ENCODE measurements at places on chromosomes 3 and 15.

- DNase-seq = no peak
These were observed 351.8 kb upstream of the TPRG1 start for GRCh38 chr3:188819939-188820338.

- no peak for DNase-seq
These were observed 14.8 kb downstream of the EEFSEC start for GRCh38 chr3:128167973-128168674.

DNA sequence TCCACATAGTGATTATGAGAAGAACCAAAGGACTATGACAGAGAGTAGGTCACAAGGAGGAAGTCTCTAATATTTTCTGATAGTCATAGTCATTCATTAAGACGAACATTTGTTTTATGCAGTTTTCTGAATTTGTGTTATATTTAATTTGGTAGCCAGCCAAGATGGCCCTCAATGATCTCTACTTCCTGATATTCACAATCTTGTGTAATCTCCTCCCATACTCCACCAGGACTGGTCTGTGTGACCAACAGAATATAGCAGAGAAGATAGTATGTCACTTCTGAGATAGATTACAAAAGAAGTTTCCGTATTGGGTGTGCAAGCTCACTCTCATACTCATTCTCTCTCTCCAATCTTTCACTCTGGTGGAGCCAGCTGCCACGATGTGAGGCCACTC lies 30.8 kb downstream of the HLTF start:
- no peak for DNase-seq

DNA sequence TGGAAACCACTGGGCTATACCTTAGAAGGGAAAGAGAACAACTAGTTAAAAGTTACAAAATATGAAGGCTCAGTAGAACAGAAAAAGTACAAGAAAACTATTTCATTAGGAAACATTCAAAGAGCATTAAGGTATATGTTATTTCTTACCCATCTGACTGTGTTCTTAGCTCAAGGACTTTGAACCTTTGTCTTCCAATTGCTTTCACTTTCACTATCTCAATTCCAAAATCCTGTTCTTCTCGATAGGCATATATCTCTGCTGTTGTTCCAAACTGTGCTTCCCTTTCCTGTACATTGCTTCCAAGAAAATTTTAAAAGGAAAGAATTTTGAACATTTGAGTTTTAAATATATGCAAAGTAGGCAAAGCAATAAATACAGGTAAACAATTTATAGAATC lies 6.9 kb downstream of the CRBN start:
- no peak for DNase-seq

GRCh38 chr3:124812291-124813265 lies 74.6 kb downstream of the ITGB5 start:
- no peak for DNase-seq

GRCh38 chr3:147410526-147411237 lies 1.5 kb downstream of the ZIC1 start:
- no peak for DNase-seq

DNA sequence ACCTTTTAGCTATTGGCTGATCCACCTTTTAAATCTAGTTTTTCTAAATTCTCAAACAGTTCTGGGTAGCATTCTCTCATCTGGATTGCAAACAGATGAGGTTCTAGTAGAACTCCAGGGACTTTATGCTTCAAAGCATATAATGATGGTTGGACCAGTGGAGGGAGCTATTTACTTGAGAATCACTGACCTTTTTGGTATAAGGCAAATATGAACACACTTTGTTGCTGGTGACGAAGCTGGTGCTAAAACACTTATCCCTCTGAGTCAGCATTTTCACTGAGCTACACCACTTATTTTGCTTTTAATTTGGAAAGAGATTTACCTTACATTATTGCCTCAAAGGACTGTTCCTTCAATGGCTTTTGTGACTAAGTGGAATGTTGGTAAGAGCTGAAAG lies 58.6 kb upstream of the SLITRK3 start:
- DNase-seq = no peak

- DNase-seq = no peak
These were observed 20.8 kb downstream of the SLC12A8 start for GRCh38 chr3:125191730-125192129.

DNA sequence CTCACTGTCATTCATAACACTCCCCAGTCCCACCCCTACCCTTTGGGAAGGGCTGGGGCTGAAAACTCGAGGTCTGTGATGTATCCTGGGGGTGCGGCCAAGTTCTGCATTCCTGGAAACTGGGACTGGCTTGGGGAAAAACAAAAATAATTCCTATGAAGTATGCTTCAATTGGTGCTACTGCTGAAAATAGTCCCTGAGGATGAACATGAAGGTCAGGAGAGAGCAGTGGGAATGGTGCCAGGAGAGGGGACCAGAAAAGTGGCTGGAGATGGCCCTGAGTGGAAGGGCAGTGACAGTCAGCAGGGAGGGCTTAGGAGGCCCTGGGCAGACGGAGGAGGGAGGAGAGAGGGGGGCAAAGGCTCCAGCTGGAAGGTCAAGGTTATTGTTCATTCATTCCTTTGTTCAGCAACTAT lies 4.8 kb upstream of the ISLR start:
- DNase-seq = no peak

DNA sequence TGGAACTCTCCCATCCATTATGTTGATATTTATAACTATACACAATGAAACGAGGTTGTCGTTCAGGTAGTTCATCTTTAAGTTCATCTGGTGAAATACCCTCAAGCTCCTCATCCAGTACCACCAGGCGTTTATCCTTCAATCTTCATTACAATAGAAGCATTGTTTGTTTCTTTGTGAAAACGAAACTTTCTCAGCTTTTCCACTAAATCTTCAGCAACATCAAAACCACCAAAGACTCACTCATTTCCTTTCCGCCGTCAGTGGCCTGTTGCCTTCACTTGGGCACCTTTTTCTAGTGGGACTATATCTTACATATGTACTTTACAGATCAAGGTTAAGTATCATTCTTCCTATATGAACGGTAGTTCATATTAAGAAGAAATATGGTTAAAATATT lies 44.1 kb upstream of the TFG start:
- no peak for DNase-seq

GRCh38 chr3:4643904-4644547 lies 150.9 kb downstream of the ITPR1 start:
- no peak for DNase-seq

DNA sequence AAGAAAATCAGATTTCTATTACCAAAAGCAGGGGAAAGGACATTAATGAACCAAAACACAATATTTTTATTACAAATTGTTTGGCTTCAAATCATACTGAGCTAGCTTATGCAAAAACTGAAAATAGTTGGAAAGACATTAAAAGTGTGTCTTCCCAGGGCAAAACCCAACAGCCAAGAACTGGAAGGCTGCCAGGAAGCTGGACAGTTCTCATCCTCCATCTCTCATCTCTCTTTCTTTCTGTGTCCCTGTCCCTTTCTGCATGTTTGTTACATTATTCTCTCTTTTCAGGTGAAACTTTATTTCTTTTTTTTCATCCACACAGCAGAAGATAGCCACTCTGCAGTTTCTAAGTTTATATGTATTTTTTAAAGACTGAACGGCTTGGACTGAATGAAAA lies 41.1 kb upstream of the SNTN start:
- DNase-seq = no peak

DNA sequence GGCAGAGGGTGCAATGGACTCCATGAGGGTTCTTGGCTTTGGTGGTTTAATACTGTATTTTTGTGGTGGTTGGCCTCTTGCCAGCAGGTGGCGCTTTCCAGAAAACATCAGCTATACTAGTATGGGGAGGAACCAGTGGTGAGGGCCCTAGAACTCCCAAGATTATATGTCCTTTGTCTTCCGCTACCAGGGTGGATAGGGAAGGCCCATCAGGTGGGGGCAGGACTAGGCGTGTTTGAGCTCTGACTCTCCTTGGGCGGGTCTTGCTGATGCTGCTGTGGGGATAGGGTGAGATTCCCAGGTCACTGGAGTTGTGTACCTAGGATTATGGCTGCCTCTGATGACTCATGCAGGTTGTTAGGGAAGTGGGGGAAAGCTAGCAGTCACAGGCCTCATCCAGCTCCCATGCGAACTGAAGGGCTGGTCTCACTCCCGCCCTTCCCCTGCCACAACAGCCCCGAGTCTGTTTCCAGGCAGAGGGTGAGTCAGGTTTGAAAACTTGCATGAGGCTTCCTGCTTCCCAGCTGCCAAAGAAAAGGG lies 357.7 kb downstream of the OTOL1 start:
- DNase-seq = no peak

- DNase-seq = no peak
These were observed 1.3 kb downstream of the HACD2 start for GRCh38 chr3:123583561-123583960.

- no peak for DNase-seq
These were observed 75.1 kb downstream of the CD200 start for GRCh38 chr3:112407888-112408702.

DNA sequence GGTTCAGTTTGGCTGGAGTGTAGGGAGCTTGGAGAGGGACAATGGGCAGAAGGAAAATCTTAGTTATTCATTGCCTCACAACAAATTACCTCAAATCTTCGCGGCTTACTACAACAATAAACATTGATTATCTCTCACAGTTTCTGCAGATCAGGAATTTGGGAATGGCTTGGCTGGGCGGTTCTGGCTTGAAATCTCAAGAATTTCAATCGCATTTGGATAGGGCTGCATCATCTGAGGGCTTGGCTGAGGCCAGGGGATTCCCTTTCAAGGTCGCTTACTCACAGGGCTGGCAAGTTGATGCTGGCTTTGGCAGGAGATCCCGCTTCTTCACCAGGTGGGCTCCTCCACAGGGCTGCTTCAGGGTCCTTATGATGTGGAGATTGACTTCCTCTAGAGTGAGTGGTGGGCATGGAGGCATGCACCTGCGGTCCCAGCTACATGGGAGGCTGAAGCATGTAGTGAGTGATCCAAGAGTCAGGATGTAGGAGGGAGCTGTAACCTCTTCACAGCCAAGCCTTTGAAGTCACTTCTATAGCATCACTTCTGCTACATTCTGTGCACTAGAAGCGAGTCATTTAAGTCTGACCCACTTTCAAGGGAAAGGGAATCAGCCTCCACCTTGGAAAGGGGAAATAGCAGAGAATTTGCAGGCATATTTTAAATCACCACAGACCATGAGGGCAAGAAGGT lies 63.1 kb downstream of the CDC25A start:
- DNase-seq = no peak

DNA sequence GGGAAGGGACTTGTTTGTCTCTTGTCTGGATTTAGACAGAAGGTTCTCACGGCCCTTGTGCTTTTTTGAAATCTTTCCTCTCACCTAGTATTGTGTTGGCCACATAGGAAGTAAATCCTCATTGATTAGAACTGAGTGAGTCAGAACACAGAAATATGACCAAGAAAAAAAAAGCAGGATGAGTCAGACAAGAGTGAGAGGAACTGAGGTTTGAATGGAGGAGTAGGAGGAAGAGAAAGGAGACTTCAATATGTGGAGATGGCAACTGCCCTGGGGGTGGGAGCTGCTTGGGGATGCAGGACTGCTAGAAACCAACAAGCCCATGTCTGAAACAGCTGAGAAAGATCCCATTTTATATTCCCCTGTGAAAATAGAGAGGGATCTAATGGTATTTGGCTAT lies 194.1 kb upstream of the ZBTB20 start:
- no peak for DNase-seq

DNA sequence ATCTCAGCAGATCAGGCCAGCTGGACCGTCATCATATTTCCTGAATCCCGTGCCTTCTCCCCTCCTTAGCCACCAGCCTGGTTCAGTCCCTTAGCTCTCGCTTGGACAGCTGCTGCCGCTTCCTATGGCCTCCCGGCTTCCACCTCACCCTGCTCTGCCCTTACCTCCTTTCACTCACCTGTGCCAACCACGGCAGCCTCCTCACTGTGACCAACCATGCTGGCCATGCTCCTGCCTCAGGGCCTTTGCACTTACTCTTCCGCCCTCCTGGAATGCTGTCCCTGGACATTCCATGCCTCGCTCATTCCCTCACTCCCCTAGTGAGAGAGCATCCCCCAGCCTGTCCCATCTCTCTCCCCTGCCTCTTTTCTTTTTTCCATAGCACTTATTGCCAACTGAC lies 19.2 kb downstream of the GRIP2 start:
- no peak for DNase-seq

DNA sequence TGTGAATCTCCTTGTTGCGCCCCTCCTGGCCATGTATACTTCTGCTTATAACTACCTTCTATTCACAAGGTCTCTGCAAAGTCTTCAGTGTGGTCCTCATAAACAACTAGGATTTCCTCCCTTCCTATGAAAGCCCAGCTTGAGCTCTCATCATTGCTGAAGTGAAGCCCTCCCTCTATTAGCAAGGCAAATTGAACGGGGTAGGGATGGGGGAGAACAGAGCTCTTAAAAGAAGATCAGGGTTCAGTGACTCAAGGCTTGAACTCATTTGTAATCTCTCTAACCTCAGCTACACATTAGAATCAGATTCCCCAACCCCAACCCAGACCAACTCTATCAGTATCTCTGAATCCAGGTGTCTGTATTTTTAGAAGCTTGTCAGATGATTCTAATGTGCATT lies 88.3 kb upstream of the ST8SIA2 start:
- no peak for DNase-seq

- no peak for DNase-seq
These were observed 187.2 kb downstream of the SHQ1 start for GRCh38 chr3:72661115-72661457.

- no peak for DNase-seq
These were observed 139.5 kb downstream of the TBL1XR1 start for GRCh38 chr3:177057768-177058167.
